NCI-H345 (cell line): ENCODE measurements at places on chromosomes 2 and 18.

DNA sequence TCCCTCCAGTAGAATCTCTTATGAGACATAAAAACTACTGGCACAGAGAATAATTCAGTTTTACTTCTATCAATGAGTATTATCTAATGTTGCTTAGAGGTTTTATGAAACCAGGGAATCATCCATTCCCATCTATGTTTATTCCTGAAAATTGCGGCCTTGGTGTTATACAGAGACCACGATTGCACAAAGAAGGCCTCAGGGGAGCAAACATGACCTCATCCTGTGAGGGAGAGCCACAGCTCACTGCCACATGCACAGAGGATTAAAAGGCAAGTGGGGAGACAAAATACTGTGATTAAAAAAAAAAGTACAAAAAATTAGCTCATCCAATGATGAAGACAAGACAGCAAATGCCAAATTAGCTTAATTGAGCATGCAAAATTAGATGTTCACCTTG, 111.8 kb upstream of the SLC35G4 start:
- no peak for DNase-seq

- DNase-seq = no peak
Observed at GRCh38 chr2:216210701-216211540, 101.8 kb downstream of the XRCC5 start.

- DNase-seq = no peak
Observed at GRCh38 chr2:56969513-56969912, 785.7 kb downstream of the CCDC85A start.

- DNase-seq = no peak
Observed at GRCh38 chr2:231362555-231363184, 32.8 kb upstream of the B3GNT7 start.

DNA sequence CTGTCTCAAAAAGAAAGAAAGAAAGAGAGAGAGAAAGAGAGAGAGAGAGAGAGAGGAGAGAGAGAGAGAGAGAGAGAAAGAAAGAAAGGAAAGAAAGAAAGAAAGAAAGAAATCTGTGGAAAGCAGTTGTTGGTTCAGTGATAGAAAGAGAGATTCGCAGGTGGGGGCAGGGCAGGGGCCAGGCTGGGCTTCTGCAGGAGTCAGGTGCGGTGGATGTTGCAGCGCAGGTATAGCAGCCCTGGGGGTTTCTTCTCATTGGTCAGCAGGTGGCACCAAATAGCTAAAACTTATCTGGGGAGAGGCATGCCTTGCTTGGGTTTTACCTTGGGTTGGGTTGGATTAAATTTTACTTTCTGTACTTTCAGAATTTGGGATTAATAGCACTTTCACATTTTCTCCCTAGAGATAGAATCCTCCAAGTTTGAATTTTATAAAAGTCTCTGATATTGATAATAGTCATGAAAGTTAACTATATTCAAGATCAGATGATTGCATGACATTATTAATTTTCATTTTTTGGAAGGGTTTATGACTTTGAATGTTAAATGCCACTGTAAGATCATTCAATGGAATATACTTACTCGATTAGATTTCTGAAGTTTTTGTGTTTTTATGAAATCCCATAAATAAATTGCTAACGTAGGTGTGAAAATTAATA, 66.6 kb downstream of the SPTBN1 start:
- DNase-seq = peak; percentile 77
